Right hindlimb (tissue), 1 donor: ENCODE measurements at places on chromosomes 1 and 21.

GRCh38 chr1:30469426-30469825 is 254.0 kb downstream of the MATN1 start:
- DNase-seq = no peak

DNA sequence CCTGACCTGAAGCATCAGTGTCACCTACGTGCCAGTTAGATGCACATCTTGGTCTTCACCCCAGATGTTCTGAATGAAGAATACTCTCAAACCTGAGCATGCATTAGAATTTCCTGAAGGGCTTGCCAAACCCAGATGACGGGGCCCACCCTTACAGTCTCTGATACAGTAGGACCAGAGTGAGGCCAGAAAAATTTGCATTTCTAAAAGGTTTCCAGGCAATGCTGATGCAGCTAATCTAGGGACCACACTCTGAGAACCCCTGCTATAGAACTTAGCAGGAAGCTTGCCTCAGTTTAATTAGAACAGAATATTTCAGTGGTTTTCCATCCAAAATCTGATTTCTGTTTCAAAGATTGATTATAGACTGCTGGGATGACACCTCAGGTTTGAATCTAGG is 9.9 kb upstream of the CTBS start:
- no peak for DNase-seq

DNA sequence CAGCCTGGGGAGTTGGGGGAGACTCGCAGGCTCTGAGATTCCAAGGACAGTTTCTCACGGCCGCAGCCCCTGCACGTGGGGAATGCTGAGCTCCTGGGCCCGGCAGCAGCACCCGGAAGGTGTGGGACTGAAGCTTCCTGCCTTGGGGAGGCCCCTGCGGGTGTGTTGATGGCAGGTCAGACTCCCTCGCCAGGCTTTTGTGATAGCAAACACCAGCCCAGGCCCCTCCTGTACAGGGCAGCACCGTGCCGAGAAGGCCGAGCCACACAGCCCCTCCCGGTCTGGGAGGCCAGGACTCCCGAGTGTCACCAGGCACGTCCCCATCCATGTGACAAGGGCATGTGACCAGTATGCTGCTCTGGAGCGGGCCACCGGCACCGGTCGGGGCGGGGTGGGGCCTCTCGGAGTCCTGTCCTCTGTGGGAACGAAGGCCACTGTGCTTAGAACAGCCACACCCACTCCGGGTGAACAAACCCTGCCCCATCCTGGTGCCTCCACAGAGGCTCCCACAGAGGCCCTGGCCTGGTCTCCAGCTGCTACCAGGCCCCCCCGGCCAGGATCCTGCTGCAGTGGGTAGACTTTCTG is 31.1 kb upstream of the ARHGEF16 start:
- no peak for DNase-seq

- DNase-seq = no peak
Observed at GRCh38 chr21:26438976-26439375, 134.1 kb downstream of the CYYR1 start.

DNA sequence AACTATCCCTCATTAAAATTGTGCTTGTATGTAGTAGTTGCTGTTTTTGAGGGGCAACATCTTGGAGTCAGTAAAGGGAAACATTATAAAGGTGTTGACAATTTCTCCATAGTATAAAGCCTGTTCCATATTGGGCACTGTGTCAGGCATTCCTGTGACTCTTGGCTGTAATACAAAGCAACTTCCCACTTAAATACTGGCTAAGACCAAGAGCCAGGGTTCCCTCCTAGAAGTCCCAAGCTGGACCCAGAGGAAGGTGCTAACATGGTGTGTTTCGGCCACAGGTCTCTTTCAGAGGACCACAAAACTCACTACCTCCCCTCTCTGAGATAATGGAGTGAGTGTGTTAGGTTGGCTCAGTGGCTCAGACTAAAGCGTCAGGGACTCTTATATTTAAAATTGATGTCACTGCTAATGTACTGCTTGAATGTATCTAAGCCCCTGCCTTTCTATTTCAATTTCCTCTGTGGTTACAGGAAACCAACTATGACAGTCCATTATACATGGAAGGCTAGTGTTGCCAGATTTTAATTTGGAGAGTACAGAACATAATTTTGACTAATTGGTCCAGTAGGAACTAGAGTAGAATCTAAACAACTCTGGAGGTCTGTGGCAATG is 74.7 kb upstream of the RGL1 start:
- no peak for DNase-seq

DNA sequence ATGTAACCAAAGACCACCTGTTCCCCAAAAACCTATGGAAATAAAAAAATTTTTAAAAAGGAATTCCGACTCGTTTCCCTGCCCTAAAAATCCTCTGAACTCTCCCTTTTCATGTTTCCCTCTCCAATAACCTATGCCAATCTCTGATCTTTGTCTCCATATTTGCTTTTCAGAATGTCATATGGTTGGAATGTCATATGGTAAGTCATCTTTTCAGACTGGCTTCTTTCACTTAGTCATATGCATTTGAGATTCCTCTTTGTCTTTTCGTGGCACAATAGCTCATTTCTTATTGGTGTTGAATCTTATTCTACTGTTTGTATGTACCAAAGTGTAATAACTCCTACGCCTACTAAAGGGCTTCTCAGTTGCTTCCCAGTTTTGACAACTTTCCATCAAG is 117.5 kb downstream of the BACH1 start:
- no peak for DNase-seq

GRCh38 chr1:233268389-233269022 is 27.0 kb downstream of the PCNX2 start:
- no peak for DNase-seq

GRCh38 chr1:203306965-203307541 is 1.7 kb downstream of the BTG2 start:
- DNase-seq = no peak

DNA sequence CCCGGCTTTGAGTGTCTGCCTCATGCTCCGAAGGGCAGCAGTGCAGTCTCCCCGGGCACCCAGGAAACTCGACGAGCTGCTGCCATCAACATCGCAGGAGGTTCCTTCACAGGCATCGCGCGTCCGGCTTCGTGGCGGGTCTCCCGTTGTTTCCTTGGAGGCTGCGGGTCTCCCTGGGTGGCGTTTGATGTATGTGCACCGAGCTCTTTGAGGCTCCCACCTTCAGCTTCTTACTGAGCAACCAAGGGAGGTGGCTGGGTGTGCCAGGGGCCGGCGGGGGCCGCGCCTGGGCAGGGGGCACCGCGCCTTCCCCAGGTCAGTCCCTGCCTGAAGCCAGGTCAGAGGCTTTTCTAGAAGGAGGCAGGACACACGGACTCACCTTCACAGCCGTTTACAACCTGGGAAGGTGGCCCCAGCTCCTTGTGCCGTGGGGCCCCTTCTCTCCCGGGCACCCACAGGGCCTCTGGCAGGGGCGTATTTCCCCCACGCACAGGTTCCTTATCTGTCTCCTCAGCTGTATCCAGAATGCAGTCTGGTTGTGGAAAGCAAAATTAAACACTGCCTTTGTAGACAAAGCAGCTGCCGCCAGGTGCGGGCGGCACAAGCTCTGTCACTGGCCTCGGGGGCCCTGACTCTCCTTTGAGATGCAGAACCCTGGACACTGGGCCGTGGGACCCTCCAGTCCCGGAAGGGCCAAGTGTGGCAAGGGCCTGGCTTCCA is 21.7 kb upstream of the PEX10 start:
- no peak for DNase-seq

- no peak for DNase-seq
Observed at GRCh38 chr21:34180826-34181359, 107.5 kb downstream of the MRPS6 start.

- no peak for DNase-seq
Observed at GRCh38 chr1:175367896-175368295, 175.3 kb upstream of the KIAA0040 start.

- DNase-seq = no peak
Observed at GRCh38 chr21:40379881-40380810, 466.8 kb downstream of the DSCAM start.

GRCh38 chr1:150875197-150876118 is 941 bp downstream of the ARNT start:
- DNase-seq = no peak

GRCh38 chr1:209398313-209398991 is 185.1 kb upstream of the CAMK1G start:
- no peak for DNase-seq

DNA sequence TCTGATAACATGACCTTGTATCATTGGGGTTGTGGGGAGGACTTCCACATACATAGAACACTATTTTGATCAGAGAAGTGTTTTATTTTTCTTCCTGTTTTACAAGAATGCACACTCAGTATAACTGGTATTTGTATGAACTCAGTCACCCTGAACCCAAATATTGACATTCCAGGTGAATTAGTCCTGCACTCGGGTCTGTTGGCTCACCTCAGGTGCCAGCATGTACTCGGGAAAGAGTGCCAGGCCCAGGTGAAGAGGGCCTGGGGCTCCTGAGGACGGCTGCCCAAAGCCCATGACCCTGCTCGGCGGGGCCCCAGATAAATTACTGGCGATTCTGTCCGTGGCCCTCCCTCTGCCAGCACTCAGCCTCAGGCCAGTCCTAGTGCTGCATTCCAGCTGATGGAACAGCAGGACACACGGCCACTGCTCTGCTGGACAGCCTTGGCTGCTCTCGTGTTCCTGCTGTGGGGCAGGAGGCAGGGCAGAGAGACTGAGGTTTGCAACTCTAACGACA is 75.4 kb upstream of the TMPRSS2 start:
- no peak for DNase-seq

DNA sequence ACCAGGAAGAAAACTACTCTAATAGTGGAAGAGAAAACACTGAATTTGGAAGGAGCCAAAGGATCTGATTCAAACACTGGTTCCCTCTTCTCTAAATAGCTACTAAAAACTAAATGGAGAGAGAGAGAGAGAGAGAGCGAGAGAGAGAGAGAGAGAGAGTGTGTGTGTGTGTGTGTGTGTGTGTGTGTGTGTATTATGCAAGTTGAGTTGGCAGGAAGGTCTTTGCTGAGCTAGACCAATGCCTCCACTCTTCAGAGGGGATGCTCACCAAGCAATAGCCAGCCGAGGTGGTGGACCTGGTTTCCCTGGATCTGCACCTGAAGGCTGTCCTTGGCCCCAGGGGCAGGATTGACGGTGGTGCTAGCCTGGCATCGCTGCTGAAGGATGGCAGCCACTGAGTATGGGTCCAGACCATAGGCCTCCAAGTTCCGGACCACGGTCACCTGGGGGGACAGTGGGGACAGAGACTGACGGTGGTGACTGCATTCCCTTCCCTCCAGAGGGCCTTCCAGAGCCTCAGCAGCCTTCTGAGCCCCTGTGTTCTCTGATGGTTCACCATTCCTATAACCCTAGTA is 18.8 kb downstream of the EIF2D start:
- DNase-seq = no peak

GRCh38 chr1:160911441-160911840 is 26.5 kb upstream of the ITLN1 start:
- no peak for DNase-seq

GRCh38 chr1:179816196-179816960 is 61.2 kb downstream of the TOR1AIP2 start:
- peak; percentile 89 for DNase-seq

- no peak for DNase-seq
Observed at GRCh38 chr1:70411360-70411844, 334 bp downstream of the CTH start.

GRCh38 chr1:171983584-171983983 is 142.3 kb downstream of the DNM3 start:
- no peak for DNase-seq
